ENCODE measurements at places on chromosomes 7 and 10. TPM values are rescaled to one million over a fixed set of nuclear protein-coding genes. Genes with fewer than 3 reads are reported as not detected.
A peak's percentile ranks its signal among the peaks of the same experiment; 100 is the strongest.

DNA sequence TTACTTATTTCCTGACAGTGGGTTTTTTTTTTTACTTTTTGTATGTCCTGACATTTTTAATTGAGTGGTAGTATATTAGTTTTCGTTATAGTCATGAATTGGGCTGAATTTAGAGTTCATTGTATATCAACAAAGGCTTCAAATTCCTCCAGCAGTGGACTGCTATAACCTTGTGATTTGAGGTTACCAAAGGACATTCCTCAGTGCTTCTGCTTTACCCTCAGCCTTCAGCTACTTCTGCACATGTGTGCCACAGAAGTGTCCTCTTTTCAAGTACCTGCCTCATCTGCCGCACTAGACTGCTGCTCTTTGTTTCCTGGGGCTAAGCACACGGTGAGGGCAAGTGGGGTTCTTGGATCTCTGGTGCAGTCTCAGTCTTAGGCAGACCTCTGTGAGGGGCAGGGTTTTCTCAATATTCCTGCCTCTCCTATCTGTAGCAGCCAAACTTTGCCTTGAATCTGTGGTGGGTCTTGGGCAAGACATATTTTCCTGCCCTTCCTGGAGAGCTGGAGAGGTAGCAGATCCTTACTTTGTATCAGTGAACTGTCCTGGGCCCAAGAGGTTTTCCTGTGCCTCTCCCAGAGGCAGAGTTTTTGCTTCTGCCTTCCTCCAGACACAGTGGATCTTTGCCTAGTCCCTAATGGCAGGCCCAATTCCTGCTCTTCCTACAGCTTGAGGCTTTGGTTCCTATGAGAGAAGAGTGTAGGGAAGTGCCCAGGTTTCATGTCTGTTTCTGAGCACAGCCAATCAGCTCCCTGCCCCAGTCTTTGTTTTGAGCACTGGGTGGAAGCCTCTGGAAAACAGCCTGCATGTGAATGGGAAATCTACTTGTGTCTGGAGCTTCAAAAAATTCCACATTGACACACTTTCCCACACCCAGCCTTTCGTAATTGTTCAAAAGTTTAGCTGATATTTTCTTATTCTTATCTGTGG is 39.0 kb upstream of the STRIP2 start:
- H3K27ac ChIP-seq = no peak overlapping the region
- no peaks in the 10 kb centered on the region for H3K27me3 ChIP-seq
- no peak overlapping the region for H3K4me3 ChIP-seq
- no peak for DNase-seq
- H3K36me3 ChIP-seq = no peaks in the 10 kb centered on the region

GRCh38 chr7:124784879-124785818 is 19.6 kb upstream of the GPR37 start:
- H3K27ac ChIP-seq = no peak overlapping the region
- H3K36me3 ChIP-seq = no peaks in the 10 kb centered on the region
- DNase-seq = no peak
- no peaks in the 10 kb centered on the region for H3K4me1 ChIP-seq
- peaks cover 4% of the 10 kb centered on the region for H3K27me3 ChIP-seq

DNA sequence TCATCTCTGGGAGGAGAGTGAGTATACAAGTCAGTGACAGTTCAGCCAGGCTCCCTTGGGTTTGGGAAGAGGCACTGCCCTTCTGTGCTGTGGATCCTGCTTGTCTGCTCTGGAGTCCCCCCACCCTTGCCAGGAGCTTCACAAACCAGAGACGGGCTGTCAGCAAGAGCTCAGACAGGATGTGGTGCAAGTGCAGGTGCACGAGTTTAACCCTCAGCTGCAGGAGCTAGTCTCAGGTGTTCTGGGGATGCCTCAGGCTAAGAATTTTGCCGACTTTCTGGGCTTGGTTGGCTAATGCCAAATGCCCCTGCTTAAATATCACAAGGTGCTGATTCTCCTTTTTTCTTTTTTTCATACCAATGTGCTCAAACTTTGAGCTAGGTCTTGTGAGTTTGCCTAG is 22.3 kb downstream of the ZNF783 start:
- H3K27me3 ChIP-seq = peaks cover 4% of the 10 kb centered on the region
- H3K4me3 ChIP-seq = peak overlapping the region; percentile 92
- H3K4me1 ChIP-seq = peaks cover 31% of the 10 kb centered on the region
- peak overlapping the region; percentile 61 for H3K27ac ChIP-seq
- DNase-seq = peak; percentile 43
- peaks cover 5% of the 10 kb centered on the region for H3K36me3 ChIP-seq

DNA sequence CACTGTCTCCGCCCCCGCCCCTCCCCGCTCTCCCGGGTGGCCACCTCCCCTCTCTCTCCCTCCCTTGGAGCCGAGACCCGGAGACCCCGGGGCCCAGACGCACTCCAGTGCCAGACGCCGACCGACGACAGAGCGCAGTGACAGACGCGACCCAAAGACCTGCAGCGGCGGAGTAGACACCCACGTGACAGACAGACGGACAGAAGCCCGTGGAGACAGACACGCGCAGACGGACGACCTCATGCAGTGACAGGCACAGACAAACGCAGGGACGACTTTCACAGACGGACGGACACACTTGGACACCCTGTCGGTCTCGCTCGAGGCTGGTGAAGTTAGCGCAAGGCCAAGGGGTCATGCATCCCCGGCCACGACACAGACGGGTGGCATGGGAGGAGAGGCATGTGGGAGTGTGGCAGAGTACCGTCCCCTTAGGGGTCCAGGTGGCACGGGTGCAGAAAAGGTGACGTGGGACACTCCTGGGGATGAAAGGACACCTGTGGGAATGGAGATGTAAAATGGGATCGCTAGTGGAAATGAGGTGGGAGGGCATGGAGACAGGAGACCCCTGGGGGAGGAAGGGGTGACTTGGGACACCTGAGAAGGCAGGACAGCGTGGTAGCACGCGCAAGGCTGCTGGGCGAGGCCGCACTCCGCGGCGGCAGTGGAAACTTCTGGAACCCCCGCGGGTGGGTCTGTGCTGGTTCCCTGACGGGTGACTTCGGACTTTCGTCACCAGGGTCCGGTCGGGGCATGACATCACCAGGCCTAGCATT is 456 bp upstream of the ACHE start:
- peaks cover 9% of the 10 kb centered on the region for H3K4me1 ChIP-seq
- H3K4me3 ChIP-seq = peak overlapping the region; percentile 44
- H3K27ac ChIP-seq = peak overlapping the region; percentile 51
- H3K27me3 ChIP-seq = peaks cover 51% of the 10 kb centered on the region

- H3K27ac ChIP-seq = no peak overlapping the region
- H3K4me1 ChIP-seq = no peaks in the 10 kb centered on the region
- no peak for DNase-seq
- H3K4me3 ChIP-seq = no peak overlapping the region
- H3K27me3 ChIP-seq = no peaks in the 10 kb centered on the region
- no peaks in the 10 kb centered on the region for H3K36me3 ChIP-seq
Observed at GRCh38 chr10:57948796-57949195, 318.9 kb downstream of the IPMK start.

DNA sequence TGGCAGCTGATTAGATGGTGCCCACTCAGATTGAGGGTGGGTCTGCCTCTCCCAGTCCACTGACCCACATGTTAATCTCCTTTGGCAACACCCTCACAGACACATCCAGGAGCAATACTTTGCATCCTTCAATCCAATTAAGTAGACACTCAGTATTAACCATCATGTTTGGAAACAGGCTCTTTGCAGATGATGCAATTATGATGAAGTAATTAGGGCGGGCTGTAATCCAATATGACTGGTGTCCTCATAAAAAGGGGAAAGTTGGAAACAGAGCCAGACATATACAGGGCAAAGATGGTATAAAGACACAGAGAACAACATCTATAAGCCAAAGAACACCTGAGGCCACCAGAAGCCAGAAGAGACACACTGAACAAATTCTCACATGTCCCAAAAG is 658.6 kb downstream of the CCSER2 start:
- DNase-seq = no peak
- H3K27me3 ChIP-seq = no peaks in the 10 kb centered on the region
- H3K4me1 ChIP-seq = no peaks in the 10 kb centered on the region
- no peak overlapping the region for H3K4me3 ChIP-seq
- H3K27ac ChIP-seq = no peak overlapping the region

DNA sequence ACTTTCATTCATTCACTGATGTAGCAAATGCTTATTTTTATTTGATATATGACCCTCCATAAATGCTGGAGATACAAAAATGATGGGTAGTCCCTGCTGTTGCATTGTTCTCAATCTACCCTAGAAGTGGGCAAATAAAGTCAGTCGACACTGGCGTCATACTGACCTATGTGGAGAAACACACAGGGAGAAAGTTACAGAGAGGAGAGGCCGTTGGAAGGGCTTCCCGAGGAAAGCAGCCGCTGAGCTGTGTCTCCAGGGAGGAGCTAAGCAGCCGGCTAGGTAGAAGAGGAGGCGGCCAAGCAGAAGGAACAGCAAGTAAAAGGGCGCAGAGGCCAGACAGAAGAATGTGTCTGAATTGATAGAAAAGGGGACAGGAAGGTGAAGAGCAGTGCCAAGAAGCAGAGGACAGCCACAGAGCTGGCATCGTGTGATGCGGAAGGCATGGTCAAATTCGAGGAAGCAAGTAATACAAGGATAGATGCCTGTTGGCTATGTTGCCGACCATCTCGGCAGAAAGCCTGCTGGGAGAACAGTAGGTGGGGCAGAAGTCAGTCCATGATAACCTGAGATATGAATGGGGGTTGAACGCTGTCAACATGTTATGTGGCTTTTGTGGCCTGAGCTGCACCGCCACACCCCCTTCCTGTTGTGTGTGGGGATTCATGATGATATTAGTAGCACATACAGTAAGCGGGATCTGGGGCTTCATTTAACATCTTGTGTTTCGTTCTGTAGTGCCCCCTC is 25.9 kb downstream of the ST8SIA6 start:
- peak overlapping the region; percentile 88 for H3K27ac ChIP-seq
- peaks cover 4% of the 10 kb centered on the region for H3K27me3 ChIP-seq
- peaks cover 58% of the 10 kb centered on the region for H3K4me1 ChIP-seq
- DNase-seq = peak; percentile 76
- no peaks in the 10 kb centered on the region for H3K36me3 ChIP-seq
- H3K4me3 ChIP-seq = peak overlapping the region; percentile 75

- peaks cover 2% of the 10 kb centered on the region for H3K27me3 ChIP-seq
- H3K36me3 ChIP-seq = no peaks in the 10 kb centered on the region
- H3K27ac ChIP-seq = no peak overlapping the region
Observed at GRCh38 chr7:82778021-82778420, 334.4 kb upstream of the CACNA2D1 start.

Gene BAG3
- 15.0 TPM for total RNA-seq

Gene FAM180A
- total RNA-seq = not detected

Gene HOXA6
- total RNA-seq = not detected

Gene WAC
- total RNA-seq = 147 TPM

Gene GPR15LG
- not detected for total RNA-seq

Data from activated naive CD8-positive, alpha-beta T cell treated with anti-CD3 and anti-CD28 coated beads, Interleukin-2, amount 10 ng/mL, durations not matched to agents 7 days and 5 days (primary cell).